Activated naive CD4-positive, alpha-beta T cell (primary cell): ENCODE measurements at places on chromosomes 1 and 21.

DNA sequence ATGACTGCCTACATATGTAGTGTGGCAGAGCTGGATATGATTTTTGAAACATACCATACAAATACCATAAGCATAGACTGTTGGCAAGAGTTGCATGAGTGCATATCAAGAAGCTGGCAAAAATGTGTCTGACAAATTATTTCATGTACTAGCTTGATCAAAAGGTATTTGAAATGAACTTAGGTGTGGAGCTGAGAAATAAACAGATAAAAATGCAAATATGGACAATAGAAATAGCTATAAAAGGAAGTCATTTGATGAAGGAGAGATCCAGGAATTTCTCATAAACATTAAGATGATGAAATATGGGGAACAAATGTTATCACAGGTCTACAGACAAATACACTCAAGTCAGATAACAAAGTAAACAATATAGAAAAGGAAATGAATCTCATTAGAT, 609.1 kb downstream of the PTPRC start:
- no peak for DNase-seq

DNA sequence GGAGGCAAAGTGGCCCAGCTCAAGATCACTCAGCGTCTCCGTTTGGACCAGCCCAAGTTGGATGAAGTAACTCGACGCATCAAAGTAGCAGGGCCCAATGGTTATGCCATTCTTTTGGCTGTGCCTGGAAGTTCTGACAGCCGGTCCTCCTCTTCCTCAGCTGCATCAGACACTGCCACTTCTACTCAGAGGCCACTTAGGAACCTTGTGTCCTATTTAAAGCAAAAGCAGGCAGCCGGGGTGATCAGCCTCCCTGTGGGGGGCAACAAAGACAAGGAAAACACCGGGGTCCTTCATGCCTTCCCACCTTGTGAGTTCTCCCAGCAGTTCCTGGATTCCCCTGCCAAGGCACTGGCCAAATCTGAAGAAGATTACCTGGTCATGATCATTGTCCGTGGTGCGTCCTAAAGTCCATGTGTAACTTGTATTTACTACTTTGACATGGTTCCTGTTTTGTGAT, 2.7 kb downstream of the RBM15 start:
- no peak for DNase-seq

DNA sequence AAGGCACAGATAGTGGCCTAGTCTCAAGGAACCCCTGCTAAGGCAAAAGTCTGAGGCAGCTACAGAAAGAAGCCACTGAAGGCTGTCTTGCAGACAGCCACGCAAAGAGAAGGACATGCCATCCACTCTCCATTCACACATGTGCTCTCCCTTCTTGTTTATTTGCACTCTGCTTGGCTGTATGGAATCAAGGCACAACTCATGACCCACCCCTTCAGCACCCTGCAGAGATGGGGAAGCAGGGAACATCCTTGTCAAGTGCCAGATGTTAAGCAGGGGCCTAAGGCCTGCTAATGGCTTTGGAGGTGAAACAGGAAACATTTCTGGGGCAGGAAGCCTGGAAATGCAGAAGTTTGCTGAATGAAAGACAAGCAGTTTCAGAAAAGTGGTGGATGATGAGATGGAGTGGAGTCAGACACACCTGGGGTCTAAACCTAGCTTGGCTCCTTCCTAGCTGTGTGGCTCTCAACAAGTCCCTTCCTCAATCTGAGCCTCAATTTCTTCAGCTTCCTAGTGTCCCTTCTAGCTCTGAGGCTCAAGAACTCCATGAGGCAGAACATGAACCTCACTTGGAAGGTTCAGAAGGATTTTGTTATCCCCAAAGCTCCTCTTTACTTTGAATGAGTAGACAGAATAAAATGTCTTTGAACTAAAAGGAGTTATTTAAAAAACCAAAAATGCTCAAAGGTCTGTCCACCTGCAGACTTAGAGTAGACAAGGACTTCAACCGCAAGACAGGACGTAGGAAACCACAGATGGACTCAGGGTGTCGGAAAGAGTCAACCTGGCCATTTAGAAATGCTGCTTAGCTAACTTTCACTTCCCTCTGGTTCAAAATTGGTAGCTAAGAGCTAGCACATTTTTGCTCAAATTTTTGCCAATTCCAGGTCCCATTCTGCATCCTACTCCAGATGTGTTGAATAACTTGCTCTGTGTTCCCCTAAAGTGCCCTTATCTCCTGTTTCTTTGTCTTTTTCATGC, 283.1 kb downstream of the PLPP3 start:
- DNase-seq, result no peak

- DNase-seq, result no peak
Measured at GRCh38 chr1:240232530-240232929, 140.8 kb downstream of the FMN2 start.

DNA sequence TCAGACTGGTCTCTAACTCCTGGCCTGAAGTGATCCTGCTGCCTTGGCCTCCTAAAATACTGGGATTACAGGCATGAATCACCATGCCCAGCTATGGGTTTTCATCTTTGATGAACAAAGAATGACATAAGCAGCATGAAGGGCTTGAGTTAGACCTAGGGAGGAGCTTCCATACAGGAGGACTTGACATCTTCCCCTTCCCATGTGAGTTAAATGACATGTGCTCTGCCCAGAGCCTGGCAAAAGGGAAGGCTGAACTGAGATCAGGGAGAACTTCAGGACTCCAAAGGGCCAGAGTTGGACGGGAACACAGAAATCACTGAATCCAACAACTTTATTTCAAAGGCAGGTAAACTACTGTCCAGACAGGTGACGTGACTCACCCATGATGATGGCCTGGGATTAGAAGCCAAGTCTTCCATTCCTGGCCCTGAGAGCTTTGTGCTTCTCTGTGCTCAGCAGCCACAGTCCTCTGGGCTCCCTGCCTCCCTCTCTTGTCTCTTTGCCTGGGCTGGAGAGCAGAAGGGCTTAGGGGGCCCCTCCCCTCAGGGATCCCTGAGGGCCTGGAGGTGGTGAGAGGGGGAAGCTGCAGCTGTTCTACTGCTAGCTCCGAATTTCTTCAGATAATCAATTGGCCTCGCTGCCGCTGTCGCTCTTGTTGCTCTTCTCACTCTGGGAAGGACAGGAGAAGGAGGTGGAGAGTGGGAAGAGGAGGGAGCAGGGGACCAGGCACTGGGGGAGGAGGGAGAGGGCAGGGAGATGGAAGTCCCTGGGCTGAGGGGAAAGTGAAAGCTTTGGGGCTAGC, 7.6 kb downstream of the NHLH1 start:
- no peak for DNase-seq

DNA sequence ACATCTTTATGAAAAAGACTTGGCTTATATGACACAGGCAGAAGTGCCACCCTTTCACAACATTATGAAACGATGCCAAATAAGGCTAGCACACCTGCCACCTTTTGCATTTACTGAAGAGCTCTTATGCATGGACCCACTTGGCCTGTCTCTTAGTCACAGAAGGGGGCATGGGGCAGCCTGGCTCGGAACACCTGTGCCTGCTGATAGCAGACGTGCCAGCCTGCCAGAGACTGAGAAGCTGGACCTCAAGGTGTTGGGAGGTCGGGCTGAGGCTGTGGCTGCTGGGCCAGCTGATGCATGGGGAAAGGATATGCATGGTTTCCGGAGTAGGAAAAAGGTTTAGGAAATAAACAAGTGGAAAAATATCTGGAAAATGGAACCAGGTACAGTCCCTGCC, 21.5 kb downstream of the RCAN1 start:
- DNase-seq, result no peak

DNA sequence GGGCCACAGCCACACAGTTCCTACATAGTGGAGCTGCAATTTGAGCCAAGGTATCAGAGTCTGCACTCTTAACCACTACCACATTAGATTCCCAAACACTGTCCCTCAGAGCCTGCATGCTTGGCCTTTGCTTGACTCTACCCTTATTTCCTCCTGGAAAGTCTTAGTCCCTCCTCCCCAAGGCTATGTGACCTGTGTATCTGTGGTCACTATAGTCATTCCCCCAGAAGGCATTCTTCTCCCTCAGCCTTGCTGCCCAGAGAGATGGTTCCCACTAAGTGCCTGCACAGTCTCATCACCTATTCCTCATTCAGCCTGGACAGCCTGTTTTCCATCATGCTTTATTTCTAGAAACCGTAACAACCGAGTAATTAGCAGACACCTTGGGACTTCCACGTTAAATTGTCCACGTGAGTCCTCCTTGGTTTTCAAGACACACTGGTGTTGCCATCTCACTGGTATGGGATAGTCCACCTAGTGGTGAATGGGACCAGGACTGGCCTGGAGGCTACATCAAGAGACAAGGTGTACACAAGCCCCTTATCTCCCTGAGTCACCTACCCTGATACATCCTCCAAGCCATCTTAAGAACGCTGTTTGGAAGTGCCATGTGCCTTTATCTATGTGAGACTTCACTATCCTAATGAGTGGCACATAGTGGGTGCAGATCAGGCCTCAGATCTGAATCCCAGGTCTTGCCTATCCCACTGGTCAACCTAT, 3.8 kb upstream of the ZNF648 start:
- no peak for DNase-seq

GRCh38 chr1:31796707-31797106, 19.1 kb downstream of the SPOCD1 start:
- no peak for DNase-seq

DNA sequence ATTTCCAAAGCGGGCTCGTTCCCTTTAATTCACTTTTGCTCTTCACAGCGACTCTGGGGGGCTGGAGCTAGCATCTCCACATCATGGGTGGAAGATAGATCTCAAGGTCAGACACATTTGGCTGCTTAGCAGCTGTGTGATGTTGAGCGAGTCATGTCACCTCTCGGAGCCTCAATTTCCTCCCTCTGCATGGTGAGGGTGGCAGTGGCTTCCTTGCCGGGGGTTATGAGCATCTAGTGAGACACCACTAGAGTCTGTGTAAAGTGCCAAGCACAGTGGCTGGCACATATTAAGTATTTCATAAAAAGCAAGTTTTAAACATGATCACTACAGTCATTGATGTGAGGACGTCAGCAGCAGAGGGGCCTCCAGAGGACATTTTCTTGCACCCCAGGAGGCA, 16.9 kb upstream of the ECE1 start:
- DNase-seq, result no peak

DNA sequence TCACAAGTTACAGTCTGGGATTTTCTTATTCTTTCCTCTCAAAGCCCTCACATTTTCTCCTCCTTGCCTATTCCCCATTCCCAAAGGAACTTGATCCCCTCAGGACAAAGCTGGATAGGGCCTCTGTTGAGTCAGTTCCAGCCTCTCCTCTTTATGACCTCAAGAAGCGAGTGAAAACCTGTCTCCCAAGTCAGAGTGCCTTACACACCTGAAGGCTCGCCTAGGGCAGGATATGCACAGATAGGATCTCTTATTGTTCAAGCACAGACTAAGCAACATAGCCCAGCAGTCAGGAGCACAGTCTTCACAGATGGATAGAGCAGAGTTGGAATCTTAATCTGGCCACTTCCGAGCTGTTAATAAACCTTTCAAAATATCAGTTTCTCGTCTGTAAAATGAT, 60.8 kb upstream of the PRRC2C start:
- DNase-seq, result no peak

- DNase-seq, result no peak
Measured at GRCh38 chr1:220843481-220844011, 35.7 kb upstream of the HLX start.

DNA sequence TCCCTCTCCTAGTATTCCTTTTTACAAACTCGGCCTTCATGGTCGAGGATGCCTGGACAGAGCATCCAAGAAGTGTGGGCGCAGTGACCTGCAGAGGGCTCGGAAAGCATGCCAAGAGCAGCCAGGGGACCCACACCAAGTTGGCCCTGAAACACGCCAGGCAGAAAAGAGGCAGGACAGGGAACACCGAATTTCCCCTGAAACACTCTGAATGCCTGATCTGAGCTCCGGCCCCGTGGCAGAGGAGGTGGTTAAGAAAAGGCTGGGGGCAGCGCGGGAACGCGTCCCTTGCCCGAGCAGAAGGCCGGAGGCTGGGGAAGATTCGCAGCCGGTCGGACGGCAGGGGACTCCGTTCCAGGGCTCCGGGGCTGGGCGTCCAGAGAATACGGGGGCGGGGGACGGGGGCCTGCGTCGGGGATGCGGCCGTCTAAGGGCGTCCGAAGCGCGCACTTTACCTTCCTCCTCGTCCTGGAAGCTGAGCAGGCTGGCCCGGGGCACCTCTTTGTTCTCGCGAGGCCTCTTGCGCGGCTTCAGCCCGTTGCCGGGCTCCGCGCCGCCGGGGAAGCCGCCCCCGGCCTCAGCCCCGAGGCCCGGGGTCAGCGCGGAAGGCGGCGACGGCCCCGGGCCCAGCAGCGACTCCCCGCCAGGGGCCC, 558 bp downstream of the PAXBP1 start:
- no peak for DNase-seq
